Bronchial smooth muscle cell (primary cell): ENCODE measurements at places on chromosomes 7 and 10. TPM values are rescaled to one million over a fixed set of nuclear protein-coding genes. Genes with fewer than 3 reads are reported as not detected.

Gene PTF1A
- total RNA-seq = not detected in 2 replicates

Gene UPK3BL2
- 0.86 and 2.5 TPM in 2 replicates for total RNA-seq

Gene KCND2
- 3.3 and 5.0 TPM in 2 replicates for total RNA-seq

Gene VSTM4
- 5.5 and 6.4 TPM in 2 replicates for total RNA-seq

Gene MCM10
- 0.34 and 1.3 TPM in 2 replicates for total RNA-seq

Gene LRRC18
- not detected in 2 replicates for total RNA-seq

Gene BTBD16
- total RNA-seq = 0.16 TPM in 1 of 2 replicates, not detected in the other

Gene ANKRD7
- total RNA-seq = 1.6 and 2.0 TPM in 2 replicates

Gene GHRHR
- not detected in 2 replicates for total RNA-seq

Gene LRMDA
- 0.77 and 3.8 TPM in 2 replicates for total RNA-seq

Gene CCDC3
- 0.16 and 0.17 TPM in 2 replicates for total RNA-seq

Gene SRRM3
- 0.79 and 0.94 TPM in 2 replicates for total RNA-seq
